Fibroblast of lung (primary cell): ENCODE measurements at places on chromosomes 1 and 21.

- DNase-seq, result no peak
Measured at GRCh38 chr1:44650159-44650831, 24.0 kb downstream of the TMEM53 start.

DNA sequence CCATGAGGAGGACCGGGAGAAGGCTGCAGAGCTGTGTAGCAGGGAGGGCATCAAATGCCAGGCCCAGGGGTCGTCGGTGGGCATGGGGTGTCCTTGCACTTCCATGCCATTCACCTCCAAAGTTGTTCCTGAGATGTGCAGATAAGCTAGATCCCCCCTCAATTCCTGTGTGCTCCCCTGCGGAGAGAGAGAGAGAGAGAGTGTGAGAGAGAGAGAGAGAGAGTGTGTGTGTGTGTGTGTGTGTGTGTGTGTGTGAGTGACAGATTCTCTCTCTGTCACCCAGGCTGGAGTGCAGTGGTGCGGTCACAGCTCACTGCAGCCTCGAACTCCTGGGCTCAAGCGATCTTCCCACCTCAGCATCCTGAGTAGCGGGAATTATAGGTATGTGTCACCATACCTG is 16.4 kb downstream of the SPSB1 start:
- DNase-seq, result no peak

GRCh38 chr1:184037849-184038591 is 492 bp upstream of the COLGALT2 start:
- no peak for DNase-seq

DNA sequence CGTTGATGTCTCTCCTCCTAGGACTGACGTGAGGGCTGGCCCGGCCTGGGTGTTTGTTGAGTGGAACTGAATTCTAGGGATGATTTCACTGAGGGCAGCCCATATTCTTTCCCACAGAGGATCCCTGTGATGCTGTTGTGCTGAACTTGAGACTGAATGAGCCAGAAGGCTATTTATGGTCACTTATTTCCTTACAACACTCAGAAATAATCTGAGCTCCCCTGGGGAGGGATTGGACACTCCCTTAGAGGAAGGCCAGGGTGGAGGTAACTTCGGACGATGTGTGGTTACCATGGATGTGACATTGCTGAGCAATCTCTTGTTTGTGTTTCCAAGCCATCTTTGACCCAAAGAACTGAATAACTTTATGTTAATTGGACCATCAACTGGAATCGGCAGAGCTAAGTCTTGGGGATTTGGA is 5.1 kb upstream of the TMCO4 start:
- no peak for DNase-seq

GRCh38 chr1:92480813-92481598 is 5.7 kb downstream of the GFI1 start:
- no peak for DNase-seq

DNA sequence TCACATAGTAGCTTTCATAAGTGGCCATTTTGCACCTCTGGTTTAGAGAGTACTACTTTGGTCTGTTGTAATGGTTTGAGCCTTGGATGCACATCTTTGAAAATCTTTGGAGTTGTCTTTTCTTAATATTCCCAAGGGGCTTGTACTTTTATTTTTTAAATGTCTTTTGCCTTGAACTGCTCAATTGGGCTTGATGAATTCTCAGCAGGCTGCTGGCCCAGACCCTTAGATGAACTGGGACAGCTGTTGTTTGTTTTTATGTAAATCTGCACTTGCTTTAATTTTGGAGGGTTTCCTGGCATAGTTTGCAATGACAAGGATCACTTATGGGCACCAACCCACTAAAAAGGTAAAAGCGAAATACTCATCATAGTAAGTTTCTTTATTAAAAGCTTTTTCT is 24.9 kb downstream of the NGF start:
- no peak for DNase-seq

- no peak for DNase-seq
Measured at GRCh38 chr1:2783069-2783434, 18.4 kb downstream of the TTC34 start.

GRCh38 chr1:21217812-21218596 is 41.3 kb upstream of the EIF4G3 start:
- no peak for DNase-seq

GRCh38 chr1:6329396-6329795 is 64.2 kb downstream of the ACOT7 start:
- DNase-seq, result peak; percentile 50

GRCh38 chr1:20472860-20473711 is 12.9 kb downstream of the CAMK2N1 start:
- DNase-seq, result peak; percentile 67

DNA sequence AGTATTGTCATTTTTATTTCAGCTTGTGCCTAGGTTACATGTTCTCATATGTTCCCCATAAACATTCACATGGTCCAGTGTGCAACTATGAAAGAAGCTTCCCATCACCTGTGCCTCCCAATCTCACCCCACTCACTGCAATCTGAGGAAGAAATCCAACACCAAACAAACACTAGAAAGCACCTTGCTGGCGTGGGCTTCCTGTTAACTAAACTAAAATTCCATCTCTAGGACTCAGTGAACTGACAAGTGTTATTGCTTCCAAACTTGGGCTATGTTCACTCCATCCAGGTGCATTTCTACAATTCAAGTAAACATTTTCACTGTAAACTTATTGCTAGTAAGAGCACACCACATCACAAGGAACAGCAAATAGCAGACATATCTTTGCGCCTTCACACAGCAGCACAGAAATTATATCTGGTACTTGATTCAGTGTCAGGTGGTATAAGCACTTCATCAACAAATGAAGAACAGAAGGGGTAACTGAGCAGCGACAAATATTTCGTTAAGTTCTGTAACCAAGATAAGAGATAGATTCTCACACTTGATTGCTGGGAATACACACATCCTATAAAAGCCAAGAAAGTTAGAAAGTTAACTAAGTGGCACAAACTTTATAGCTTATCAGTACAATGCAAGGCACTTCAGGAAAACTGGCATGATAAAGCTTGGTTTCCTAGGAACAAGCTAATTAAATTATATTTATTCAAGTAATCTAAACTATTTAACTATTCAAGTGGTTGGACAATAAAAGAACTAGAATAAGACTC is 8.9 kb upstream of the KCNJ15 start:
- no peak for DNase-seq

- no peak for DNase-seq
Measured at GRCh38 chr1:50893466-50893865, 66.6 kb downstream of the FAF1 start.
